Right atrium auricular region (tissue), 2 donors: ENCODE measurements at places on chromosomes 7 and 10. TPM values are rescaled to one million over a fixed set of nuclear protein-coding genes. Genes with fewer than 3 reads are reported as not detected.

DNA sequence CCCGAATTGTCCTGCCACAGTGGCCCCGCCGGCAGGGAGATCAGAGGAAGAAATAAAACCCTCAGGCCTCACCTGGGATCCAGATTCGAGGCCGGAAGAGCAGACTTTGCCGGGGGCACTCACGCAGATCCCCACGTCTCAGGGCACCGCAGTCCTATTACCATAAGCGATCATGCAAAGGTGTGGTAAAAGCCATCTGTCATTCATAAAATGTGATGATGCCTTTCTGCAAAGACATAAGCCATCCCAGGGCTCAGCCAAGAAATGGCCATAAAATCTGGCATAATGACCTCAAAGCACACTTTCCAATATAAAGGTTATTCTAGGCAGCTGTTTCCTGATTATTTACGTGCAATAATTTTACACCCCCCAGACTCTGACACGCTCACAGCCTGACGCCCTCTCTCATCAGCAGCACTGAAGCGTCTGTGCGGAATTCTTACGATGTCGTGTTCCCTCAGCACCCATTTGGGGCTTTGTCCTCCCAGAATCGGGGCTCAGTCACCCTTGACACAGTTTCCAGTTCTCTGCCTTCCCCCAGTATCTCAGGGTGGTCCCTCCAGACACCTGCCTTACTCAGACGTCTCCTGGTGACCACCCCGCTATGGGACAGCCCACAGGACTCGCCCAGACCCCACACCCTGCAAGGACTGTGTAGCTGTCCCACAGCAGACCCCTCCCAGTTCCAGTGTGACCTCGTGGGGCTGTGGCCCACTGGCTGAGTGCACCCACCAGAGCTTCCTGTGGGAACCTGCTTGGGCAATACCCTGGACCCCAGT, 74.3 kb upstream of the FAM20C start:
- no peak for DNase-seq

GRCh38 chr7:45202625-45203024, 45.0 kb downstream of the RAMP3 start:
- DNase-seq: no peak

GRCh38 chr7:5472432-5473315, 49.0 kb upstream of the TNRC18 start:
- no peak for DNase-seq

DNA sequence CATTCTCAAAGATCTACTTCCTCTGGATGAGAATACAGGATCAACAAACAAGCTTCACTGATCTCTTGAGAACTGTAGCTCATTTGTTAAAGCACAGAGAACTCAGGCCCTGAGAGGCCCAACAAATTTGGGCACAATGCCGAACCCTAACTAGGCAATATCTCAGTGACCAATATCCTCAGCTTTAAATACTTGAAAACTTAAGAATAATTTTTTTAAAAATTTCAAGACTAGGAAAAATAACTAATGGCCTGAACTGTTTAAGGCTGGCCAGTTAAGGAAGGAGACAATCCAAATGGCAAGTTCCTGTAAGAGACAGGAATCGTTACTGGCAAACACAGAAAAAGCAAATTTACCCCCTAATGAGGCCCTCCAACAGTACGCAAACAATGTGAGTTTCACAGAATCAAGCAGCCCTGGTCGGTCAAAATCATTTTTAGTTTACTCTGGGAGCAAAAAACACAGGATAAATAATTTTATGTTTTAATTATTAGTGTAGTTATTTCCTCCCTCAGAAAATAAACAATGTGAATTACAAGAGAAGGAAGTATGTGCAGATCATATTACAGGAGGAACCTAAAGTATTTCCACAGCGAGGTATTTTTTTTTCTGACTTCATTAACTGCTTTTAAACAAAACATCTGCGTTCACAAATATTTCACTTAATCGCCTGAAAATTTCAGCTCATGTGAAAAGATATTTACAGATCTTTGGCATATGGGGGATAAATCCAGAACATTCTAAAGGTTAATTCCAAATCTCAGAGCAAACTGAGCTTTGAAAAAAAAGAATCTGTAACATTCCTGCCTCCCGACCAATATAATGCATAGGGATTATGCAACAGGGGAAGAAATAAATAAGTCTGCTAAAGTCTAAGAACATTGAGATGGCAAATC, 39.5 kb downstream of the NT5C2 start:
- DNase-seq: no peak

GRCh38 chr7:138079137-138079536, 2.9 kb downstream of the AKR1D1 start:
- DNase-seq: no peak

- DNase-seq: no peak
These were observed 6.9 kb upstream of the MYOF start for GRCh38 chr10:93488956-93489528.

GRCh38 chr7:120927454-120928103, 23.0 kb upstream of the ING3 start:
- DNase-seq: no peak

PITX3 gene
- 0.96 TPM for total RNA-seq

LGI1 gene
- 0.44 TPM for total RNA-seq

SNCG gene
- 20.9 TPM for total RNA-seq

GBX1 gene
- total RNA-seq: not detected

FGFBP3 gene
- total RNA-seq: 0.31 TPM

ARMH3 gene
- 28.5 TPM for total RNA-seq

TEX47 gene
- total RNA-seq: not detected

CFAP70 gene
- 1.1 TPM for total RNA-seq
